ENCODE measurements at places on chromosomes 7 and 10. TPM values are rescaled to one million over a fixed set of nuclear protein-coding genes. Genes with fewer than 3 reads are reported as not detected.

COL17A1 gene
- not detected for total RNA-seq

GPR85 gene
- not detected for total RNA-seq

PRSS37 gene
- total RNA-seq, result not detected

SPDYE1 gene
- 0.13 TPM for total RNA-seq

PLA2G12B gene
- not detected for total RNA-seq

HKDC1 gene
- total RNA-seq, result 9.6 TPM

STARD3NL gene
- 16.9 TPM for total RNA-seq

HOXA7 gene
- not detected for total RNA-seq

LLCFC1 gene
- total RNA-seq, result not detected

SFRP5 gene
- total RNA-seq, result not detected

SUN3 gene
- 0.98 TPM for total RNA-seq

OPALIN gene
- total RNA-seq, result not detected

AKR1C4 gene
- total RNA-seq, result not detected

CPVL gene
- total RNA-seq, result 0.30 TPM

TAS2R41 gene
- total RNA-seq, result not detected

MMD2 gene
- total RNA-seq, result not detected
